ENCODE measurements at places on chromosomes 7 and 10. TPM values are rescaled to one million over a fixed set of nuclear protein-coding genes. Genes with fewer than 3 reads are reported as not detected.

DNA sequence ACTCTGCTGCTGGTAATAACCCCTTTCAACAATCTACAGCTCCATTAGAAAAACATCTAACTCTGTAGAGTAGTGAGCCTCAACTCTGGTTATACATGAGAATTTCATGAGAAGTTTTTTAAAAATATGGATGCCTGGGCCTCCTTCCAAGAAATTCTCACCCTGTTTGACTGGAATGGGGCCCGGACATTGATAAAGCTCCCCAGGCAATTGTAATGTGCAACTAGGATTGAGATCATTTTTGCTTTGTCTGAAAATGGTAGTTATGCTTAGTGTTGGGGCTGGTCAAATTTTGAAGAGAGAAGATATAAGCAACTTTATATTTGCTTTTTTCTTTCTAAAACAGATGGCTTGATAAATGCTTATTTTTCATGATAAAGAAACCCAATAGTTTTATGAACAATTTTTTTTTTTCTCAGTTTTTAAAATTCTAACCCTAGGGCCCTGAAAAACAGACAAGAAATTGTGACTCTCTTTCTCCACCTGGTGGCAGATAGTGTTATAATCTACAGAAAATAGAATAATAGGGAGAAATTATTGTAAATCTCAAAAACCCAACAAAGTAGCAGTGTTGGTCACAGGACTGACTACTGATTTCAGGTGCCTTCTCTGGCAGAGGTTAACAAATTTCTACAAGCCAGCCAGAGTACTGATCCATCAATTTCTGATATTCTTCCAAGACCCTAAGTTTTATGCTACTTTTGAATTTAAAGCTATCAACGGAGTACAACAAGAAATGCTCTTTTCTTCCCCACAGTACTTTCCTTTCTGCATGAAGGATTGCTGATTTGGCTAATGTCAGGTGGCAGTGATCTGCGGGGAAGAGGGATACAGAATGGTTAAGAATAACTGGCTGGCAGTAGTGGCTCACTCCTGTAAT lies 174.8 kb downstream of the DKK1 start:
- H3K27me3 ChIP-seq: no peaks in the 10 kb centered on the region
- no peaks in the 10 kb centered on the region for H3K36me3 ChIP-seq
- H3K4me1 ChIP-seq: peaks cover 23% of the 10 kb centered on the region
- DNase-seq: no peak

DNA sequence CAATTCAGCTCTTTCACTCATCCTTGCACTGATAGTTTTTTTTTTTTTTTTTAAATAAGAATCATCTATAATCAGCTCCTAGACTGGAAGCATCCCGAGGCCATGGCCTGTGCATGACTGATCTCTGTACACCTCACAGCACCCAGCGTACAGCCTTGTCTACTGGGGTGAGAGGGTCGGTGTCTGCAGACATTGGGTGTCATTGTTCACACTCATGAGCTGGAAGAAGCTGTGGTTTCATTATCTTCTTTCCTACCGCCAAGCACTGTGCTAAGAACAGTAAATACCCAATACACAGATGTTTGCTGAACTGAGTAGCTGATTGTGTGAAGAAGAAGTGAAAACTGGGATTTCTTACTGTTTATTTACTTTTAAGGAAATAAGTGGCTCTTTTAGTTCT lies 123.6 kb downstream of the CLEC2L start:
- H3K4me1 ChIP-seq: peaks cover 10% of the 10 kb centered on the region
- no peaks in the 10 kb centered on the region for H3K36me3 ChIP-seq
- no peak for DNase-seq
- no peak overlapping the region for H3K27ac ChIP-seq
- no peaks in the 10 kb centered on the region for H3K27me3 ChIP-seq

The LBX1 gene
- total RNA-seq: not detected

DNA sequence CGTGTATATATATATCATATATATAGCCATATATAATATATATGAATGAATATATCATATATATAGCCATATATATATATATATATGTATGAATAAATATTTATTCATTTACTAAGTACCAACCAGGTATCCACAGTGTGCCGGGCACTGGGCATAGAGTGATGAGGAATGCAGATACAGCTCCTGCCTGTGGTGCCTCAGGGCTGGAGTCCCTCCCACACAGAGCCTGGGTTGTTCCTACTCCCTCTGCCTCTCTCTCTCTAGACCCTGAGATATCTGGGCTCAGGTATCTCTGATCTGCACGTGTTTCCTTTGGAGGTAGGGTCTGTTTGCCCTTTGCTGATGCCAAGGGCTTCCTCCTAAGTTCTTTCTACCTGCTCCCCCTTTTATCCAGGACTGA lies 1.4 kb upstream of the PLPP4 start:
- no peak overlapping the region for H3K4me3 ChIP-seq
- no peaks in the 10 kb centered on the region for H3K4me1 ChIP-seq
- DNase-seq: no peak
- no peaks in the 10 kb centered on the region for H3K36me3 ChIP-seq

- no peaks in the 10 kb centered on the region for H3K36me3 ChIP-seq
- H3K4me3 ChIP-seq: no peak overlapping the region
- no peak for DNase-seq
- H3K4me1 ChIP-seq: no peaks in the 10 kb centered on the region
Observed at GRCh38 chr7:38294926-38295325, 21.5 kb upstream of the TARP start.

The POLR2J2 gene
- total RNA-seq: 16.4 TPM

GRCh38 chr10:15427843-15428414 lies 56.8 kb upstream of the FAM171A1 start:
- H3K36me3 ChIP-seq: no peaks in the 10 kb centered on the region
- no peak overlapping the region for H3K4me3 ChIP-seq
- no peak for DNase-seq
- no peaks in the 10 kb centered on the region for H3K27me3 ChIP-seq

GRCh38 chr10:34348021-34348420 lies 467.1 kb downstream of the PARD3 start:
- no peak for DNase-seq
- no peaks in the 10 kb centered on the region for H3K27me3 ChIP-seq
- H3K27ac ChIP-seq: no peak overlapping the region
- no peak overlapping the region for H3K4me3 ChIP-seq
- H3K4me1 ChIP-seq: no peaks in the 10 kb centered on the region

The ATP6V0A4 gene
- total RNA-seq: 4.8 TPM

GRCh38 chr10:132273966-132274365 lies 33.8 kb downstream of the STK32C start:
- H3K27me3 ChIP-seq: no peaks in the 10 kb centered on the region
- no peak overlapping the region for H3K27ac ChIP-seq
- H3K4me3 ChIP-seq: no peak overlapping the region
- no peaks in the 10 kb centered on the region for H3K4me1 ChIP-seq

The LAMB1 gene
- total RNA-seq: 236 TPM

The PIK3AP1 gene
- total RNA-seq: 1.7 TPM

DNA sequence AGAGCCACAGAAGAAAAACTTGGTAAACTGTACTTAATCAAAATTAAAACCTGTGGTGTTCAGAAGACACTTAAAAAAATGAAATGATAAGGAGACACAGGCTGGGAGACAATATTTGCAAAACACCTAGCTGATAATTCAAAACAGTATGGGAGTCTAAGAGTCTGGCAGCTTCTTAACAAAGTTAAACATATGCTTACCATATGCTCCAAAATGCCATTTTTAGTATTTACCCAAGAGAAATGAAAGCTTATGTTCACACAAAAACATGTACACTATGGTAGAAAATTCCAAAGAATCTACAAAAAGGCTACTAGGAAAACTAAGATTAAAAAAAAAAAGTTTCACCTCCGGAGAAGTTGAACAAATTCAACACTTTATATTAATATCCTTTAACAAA lies 48.6 kb downstream of the ITGB1 start:
- peaks cover 29% of the 10 kb centered on the region for H3K36me3 ChIP-seq
- no peak overlapping the region for H3K27ac ChIP-seq
- DNase-seq: no peak
- H3K4me3 ChIP-seq: no peak overlapping the region

- no peak overlapping the region for H3K4me3 ChIP-seq
- no peak for DNase-seq
- H3K36me3 ChIP-seq: no peaks in the 10 kb centered on the region
- H3K27me3 ChIP-seq: no peaks in the 10 kb centered on the region
Observed at GRCh38 chr10:19811540-19811939, 4.7 kb upstream of the PLXDC2 start.

The MBL2 gene
- not detected for total RNA-seq

The FXYD4 gene
- not detected for total RNA-seq

DNA sequence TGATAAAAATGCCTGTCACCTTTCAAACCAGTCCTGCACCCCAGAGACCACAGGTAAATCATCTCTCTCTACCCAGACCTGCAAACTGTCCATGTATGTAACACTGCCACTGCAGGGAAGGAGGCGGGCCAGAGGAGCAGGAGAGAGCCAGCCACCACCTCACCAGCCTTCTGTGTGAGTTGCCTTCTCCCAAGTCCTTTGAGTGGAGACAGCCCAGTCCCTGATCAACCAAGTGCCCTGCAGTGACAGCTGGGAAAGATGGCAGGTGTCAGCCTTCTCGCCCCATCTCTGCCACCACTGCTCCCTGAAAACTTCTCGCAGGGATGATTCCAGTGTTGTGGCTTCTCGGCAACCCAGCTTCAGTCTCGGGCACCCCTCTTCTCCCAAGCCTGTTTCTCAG lies 42.4 kb downstream of the MTURN start:
- H3K4me3 ChIP-seq: no peak overlapping the region
- no peaks in the 10 kb centered on the region for H3K27me3 ChIP-seq
- peaks cover 7% of the 10 kb centered on the region for H3K4me1 ChIP-seq
- DNase-seq: no peak
- H3K27ac ChIP-seq: no peak overlapping the region

DNA sequence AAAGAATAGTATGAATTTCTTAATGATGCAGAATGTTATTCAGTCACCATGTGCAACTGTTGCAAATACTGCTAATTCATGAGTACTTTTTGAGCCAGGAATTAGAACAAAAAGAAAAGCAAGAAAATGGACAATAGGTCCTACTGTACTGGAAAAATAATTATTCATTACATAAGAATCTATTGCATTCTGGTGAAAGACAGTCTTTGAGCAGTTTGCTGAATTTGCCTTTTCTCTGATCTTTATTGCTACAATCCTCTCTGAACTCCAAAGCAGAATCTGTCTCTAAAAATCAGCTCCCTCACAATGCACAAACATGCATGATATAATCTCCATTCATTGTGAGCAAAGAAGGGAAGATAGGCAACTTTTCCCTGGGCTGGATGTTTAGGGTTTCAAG lies 12.8 kb downstream of the IFIT2 start:
- H3K4me1 ChIP-seq: no peaks in the 10 kb centered on the region
- H3K4me3 ChIP-seq: no peak overlapping the region
- H3K36me3 ChIP-seq: no peaks in the 10 kb centered on the region
- DNase-seq: no peak

DNA sequence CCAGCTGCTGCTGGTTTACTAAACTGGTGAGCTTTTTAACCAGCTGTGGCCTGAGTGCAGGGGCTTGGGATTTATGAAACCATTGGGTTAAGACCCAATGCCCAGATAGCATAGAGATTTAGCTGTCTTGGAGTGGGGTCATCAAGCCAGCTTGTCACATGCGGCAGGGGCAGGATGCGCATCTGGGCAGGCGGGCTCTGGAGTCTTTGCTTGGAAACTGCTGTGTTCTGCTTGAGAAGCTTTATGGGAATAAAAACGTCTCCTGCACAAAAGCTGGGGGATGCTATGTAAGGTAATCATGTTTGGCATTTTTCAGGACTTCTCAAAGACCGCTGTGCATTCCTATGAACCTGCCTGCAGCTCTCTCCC lies 136.3 kb downstream of the MAPK8 start:
- no peak overlapping the region for H3K27ac ChIP-seq
- DNase-seq: no peak
- no peak overlapping the region for H3K4me3 ChIP-seq

DNA sequence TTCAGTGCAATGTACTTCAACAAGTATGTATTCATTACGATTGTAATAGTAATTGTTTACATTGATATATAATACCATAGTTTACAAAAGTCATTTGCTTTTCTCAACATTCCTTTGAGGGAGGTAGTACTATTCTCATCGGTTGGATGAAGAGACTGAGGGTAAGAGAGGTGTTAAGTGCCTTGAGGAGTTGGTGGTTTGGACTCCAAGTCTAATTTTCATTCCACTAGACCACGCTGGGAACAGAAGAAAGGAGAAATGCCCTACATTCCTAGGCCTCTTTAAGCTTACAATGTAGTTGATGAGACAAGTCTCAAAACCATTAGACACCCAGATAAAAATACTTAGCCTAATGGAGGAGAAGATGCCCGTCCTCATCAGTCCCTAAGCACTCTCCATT lies 28.6 kb downstream of the CDK1 start:
- H3K27me3 ChIP-seq: no peaks in the 10 kb centered on the region
- H3K27ac ChIP-seq: no peak overlapping the region
- H3K36me3 ChIP-seq: no peaks in the 10 kb centered on the region
- no peak overlapping the region for H3K4me3 ChIP-seq

The CUZD1 gene
- 1.4 TPM for total RNA-seq

- H3K4me1 ChIP-seq: no peaks in the 10 kb centered on the region
- no peak overlapping the region for H3K4me3 ChIP-seq
- DNase-seq: no peak
- no peaks in the 10 kb centered on the region for H3K36me3 ChIP-seq
- H3K27ac ChIP-seq: no peak overlapping the region
Observed at GRCh38 chr10:42926843-42927242, 144.2 kb downstream of the BMS1 start.

- H3K27ac ChIP-seq: peak overlapping the region; percentile 64
- peak; percentile 80 for DNase-seq
- H3K4me1 ChIP-seq: peaks cover 24% of the 10 kb centered on the region
- peak overlapping the region; percentile 32 for H3K4me3 ChIP-seq
Observed at GRCh38 chr7:102883098-102883860, 29.5 kb upstream of the LRRC17 start.

GRCh38 chr7:131149840-131150239 lies 177.8 kb upstream of the MKLN1 start:
- DNase-seq: no peak
- H3K4me1 ChIP-seq: no peaks in the 10 kb centered on the region
- H3K27ac ChIP-seq: no peak overlapping the region
- no peaks in the 10 kb centered on the region for H3K27me3 ChIP-seq

DNA sequence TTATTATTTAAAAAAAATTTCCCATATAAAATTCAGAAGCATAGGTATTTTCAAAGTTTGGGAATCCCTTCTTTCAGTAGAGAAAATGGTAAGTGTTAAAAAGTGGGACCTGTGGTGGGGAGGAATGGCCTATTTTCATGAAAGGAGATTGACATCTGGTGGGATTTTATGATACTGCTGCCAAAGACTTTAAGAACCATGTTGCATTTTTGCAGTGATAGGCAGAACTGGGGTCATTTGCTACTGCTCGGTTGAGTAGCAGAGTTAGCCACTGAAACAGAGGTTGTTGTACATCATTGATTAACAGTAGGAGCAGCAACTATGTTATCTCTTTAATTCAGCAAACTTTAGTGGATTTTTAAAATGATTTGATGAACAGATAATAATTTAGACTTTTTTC lies 4.4 kb downstream of the BICC1 start:
- DNase-seq: no peak
- H3K4me3 ChIP-seq: no peak overlapping the region

GRCh38 chr10:123807444-123808035 lies 84.1 kb downstream of the CPXM2 start:
- H3K4me3 ChIP-seq: no peak overlapping the region
- no peak overlapping the region for H3K27ac ChIP-seq
- no peaks in the 10 kb centered on the region for H3K27me3 ChIP-seq
